ENCODE measurements at places on chromosomes 7 and 10.

- DNase-seq = no peak
Measured at GRCh38 chr7:22681852-22682657, 44.9 kb upstream of the IL6 start.

DNA sequence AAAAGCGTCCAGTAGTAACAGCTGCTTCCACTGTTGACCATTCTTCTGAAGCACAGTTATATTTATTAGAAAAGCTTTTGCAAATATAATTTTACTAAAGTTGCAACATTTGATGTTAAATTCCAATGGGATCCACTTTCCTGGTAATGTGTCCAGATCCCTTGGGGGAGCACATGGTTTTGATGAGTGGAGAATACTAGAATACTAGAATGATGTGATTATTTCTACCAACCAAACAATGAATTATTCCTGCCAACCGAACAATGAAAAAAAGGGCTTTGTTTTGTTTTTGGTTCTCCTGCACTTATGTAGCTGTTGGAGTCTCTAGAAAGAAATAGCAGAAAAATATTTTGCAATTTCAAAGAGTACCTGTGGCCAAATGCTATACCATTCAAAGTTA lies 59.1 kb downstream of the BPGM start:
- DNase-seq = no peak

DNA sequence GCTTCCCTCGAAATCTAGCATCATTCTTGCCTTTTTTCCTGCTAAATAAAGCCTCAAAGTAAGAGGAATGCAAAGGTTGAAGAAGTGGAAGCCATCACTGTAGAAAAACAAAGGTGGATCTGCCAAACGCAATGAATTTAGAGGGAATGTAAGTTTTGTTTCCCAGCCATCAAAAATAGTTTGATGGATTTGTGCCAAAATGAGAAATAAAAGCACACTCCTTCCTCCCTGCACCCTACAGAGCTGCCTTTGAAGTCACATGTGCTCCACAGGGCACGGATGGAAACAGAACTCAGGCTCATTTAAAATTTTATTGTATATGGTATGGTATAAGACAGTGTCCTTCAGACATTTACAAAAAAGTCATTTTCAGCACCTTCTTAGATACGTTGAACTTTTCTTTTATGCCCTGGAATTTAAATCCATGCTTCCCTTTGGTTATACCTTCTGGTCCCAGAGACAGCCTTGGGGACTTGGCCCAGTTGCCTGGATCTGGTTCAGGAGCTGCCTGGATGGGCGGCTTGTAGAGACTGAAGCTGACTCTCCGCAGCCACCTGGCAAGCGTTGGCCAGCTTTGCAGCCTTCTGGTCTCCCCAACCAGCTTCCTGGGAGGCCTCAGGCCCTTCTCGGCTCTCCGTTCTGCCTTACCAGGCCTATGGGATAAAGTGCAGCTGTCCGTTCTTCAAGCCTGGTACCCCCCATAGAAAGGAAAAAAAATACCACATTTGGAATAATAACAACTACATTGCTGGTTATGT lies 228.5 kb upstream of the NEBL start:
- no peak for DNase-seq

GRCh38 chr7:105617280-105618015 lies 36.2 kb upstream of the EFCAB10 start:
- no peak for DNase-seq

GRCh38 chr7:128302139-128302538 lies 41.6 kb downstream of the RBM28 start:
- DNase-seq = no peak

DNA sequence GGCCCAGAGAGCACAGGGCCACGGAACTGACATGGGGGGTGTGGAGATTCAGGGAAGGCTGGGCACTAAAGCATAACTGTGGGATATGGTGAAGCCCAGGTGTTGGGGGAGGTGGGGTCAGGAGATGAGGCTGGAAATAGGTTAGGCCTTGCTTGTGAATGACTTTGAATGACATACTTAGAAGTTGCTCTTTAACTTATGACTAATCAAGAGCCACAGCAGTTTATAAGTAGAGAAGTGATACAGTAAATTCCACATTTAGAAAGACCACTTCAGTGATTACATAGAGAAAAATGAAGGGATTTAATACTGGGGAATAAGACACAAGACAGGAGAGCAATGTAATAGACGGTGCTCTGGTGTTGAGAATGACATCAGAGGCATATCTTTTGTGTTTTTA lies 120.8 kb upstream of the SEC61G start:
- DNase-seq = no peak

DNA sequence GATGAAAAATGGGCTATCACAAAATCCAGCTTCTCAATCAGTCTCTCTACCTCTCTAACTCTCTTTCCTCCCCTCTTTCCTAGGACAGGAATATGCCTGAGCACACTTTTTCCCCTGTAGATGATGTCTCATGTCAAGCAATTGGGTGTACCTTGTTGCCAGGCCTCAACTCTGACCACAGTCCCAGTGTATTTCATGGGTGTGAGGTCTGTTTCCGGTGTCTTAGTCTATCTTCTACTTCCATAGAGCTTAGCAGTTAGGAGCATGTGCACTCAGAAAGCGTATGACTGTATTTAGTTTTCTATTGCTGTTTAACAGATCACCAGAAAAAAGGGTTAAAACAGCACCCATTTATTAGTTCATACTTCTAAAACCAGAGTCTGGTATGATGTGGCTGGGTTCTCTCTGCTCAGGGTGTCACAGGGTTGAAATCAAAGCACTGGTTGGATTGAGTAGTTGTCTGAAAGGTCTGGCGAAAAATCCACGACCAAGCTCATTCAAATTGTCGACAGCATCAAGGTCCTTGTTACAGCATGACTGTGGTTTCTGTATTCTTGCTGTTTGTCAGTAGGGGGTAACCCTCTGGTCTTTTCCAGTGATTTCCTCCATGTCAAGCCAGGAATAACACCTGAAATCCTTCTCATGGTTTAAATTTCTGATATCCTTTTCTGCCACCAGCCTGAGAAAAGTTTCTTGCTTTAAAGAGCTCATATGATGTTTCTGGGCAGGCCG lies 130.0 kb downstream of the THSD7A start:
- DNase-seq = no peak

DNA sequence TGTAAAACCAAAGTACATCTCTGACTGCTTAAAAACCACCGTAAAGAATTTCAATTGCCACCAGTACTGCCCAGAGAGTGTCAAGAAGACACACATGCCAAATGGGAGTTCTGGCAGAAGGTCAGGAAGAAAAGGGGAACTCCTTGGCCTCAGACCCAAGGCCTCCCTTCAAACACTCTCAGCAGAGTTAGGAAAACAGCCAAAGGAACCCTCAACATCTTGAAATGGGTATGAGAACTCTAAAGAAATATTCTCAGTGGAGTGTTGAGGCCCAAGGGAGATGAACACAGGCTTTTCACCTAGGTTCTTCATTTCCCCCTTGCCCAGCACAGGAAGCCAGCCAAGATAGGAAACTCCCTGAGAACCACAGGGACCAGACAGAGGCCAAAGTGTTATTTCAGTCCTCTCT lies 96.1 kb upstream of the ASAH2 start:
- no peak for DNase-seq

- no peak for DNase-seq
Measured at GRCh38 chr10:13857451-13857850, 270.7 kb downstream of the PRPF18 start.

DNA sequence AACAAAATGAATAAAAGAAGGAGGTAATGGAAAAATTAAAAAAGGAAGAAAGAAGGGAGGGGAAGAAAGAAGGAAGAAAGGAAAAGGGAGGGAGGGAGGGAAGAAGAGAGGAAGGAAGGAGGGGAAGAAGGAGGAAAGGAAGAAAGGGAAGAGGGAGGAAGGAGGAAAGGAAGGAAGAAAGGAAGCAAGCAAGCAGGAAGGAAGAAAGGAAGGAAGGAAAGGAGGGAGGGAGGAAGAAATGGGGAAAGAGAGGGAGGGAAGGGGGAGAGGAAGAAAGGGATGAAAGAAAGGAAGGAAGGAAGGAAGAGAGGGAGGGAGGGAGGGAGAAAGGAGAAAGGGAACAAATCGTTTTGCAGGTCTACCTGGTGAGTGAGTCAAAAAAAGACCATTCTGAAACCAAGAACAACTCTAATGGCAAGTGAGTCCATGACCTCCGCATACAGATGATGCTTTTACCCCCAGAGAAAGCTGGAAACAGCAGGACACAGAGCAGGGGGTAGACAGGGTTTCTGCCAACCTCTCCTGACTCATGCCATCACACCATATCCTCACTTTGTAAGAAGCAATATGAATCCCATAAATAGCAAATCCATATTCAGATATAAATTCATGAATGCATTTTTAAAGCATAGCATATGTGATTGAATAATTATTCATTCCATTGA lies 1112.9 kb upstream of the AUTS2 start:
- DNase-seq = no peak

- DNase-seq = no peak
Measured at GRCh38 chr10:31479752-31480151, 160.7 kb downstream of the ZEB1 start.

All from activated CD4-positive, alpha-beta T cell treated with anti-CD3 and anti-CD28 coated beads, Interleukin-2, amount 50 U/mL, for 24 hours (primary cell).